ENCODE measurements at places on chromosomes 3 and 15.

- DNase-seq = no peak
These were observed 240.6 kb downstream of the OTOL1 start for GRCh38 chr3:161737171-161737570.

DNA sequence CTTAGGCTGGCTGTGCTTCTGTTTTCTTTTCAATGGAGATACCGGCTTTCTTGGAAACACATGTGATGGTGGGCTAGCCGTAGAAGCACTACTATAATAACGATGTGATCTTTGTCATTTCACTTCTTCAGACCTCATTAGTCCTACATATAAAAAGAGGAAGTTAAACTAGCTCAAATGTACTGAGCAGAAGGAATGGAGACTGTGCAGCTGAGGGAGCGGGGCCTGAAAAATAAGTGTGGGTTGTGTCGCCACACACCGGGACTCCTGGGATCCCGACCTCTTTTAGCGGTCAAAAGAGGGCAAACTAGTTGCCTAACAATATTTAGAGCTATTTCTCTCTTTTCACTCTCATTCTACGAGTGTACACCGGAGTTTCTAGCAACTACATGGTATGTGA lies 1.0 kb upstream of the RNF7 start:
- DNase-seq = no peak

DNA sequence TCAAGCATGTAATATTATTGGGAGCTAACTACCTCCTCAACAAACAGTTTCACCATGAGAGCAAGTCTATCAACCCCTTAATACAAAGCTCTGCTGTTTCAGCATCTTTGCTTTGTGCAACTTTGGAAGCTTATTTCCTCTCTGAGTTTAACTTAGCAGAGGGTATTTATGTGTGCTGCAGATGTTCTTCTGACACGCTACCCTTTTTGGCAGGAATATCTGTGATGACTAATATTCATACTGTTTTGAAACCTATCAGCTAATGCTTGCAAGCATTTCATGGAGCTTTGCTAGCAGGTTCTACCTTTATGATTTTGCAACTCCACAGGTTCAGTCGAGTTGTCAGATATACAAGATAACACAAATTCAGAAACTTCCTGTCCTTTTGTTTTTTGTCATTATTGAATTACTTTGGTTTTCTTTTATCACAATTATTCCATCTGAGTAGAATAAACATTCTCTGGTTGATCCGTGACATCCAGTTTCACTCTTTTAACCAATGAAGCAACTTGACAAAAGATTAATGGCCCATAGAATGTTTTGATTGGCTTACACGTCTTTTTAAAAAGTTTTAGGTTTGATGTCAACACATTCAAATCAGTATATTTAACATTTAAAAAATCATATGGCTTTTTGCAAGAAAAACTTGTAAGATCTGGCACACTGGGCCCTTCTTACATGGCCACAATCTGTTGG lies 1.7 kb upstream of the SLC9A9 start:
- DNase-seq = no peak

DNA sequence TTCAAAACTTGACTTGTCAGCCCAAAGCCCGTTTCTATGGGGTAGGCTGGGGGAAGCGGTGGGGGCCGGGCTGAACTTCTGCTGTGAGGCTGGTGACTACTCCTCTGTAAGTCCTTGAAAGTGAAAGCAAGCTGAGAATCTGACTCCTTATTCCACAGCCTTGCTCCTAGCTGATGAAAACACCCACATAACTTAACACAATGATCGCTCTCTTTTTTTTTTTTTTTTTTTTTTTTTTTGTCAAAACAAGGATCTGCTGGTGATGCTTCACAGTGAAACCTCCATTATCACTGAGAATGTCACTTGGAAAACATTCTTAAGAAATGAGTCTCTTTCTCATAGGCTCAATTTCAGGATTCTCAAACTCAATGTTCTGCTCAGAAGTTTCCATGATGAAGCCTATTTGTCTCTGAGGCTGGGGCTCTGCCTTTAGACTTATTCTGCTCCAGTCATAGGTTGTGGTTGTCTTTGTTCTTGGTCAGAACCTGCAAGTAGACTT lies 31.4 kb upstream of the TKT start:
- no peak for DNase-seq

DNA sequence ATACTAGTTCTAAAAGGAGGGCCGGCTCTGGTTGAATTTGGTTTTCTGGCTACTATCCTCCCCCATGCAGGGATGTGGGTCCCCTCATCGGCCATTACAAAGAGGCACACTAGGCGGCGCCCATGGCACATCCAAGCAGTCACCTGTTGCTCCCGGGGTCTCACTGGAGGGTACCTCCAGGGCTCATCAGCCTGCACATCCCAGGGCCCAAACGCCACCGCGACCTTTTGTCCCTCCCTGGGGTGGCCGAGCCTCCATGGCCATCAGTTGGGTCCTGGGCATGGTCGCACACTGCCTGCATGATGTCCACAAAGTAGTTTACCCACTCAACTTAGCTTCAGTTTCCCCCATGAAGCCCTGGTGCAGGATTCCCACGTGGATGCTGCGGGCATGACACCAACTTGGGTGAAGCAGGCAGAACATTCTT lies 28.3 kb downstream of the IDH3A start:
- DNase-seq = no peak

- DNase-seq = no peak
These were observed 315.8 kb upstream of the ROBO2 start for GRCh38 chr3:76724075-76724474.

Data from stimulated activated CD4-positive, alpha-beta T cell treated with anti-CD3 and anti-CD28 coated beads, Interleukin-15, amount 100 ng/mL, for 1 hour (primary cell).